ENCODE measurements at places on chromosomes 7 and 10. TPM values are rescaled to one million over a fixed set of nuclear protein-coding genes. Genes with fewer than 3 reads are reported as not detected.

DNA sequence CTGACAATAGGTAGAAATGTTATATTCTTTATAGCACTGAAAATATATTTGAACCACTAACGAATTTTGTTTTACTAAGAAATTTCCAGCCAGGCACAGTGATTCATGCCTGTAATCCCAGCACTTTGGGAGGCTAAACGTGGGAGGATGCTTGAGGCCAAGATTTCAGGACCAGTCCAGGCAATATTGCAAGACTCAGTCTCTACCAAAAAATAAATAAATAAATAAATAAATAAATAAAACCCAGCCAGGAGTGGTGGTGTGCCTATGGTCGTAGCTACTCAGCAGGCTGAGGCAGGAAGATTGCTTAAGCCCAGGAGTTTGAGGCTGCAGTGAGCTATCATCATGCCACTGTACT is 39.8 kb downstream of the PIP4K2A start:
- DNase-seq: peak; percentile 31

DNA sequence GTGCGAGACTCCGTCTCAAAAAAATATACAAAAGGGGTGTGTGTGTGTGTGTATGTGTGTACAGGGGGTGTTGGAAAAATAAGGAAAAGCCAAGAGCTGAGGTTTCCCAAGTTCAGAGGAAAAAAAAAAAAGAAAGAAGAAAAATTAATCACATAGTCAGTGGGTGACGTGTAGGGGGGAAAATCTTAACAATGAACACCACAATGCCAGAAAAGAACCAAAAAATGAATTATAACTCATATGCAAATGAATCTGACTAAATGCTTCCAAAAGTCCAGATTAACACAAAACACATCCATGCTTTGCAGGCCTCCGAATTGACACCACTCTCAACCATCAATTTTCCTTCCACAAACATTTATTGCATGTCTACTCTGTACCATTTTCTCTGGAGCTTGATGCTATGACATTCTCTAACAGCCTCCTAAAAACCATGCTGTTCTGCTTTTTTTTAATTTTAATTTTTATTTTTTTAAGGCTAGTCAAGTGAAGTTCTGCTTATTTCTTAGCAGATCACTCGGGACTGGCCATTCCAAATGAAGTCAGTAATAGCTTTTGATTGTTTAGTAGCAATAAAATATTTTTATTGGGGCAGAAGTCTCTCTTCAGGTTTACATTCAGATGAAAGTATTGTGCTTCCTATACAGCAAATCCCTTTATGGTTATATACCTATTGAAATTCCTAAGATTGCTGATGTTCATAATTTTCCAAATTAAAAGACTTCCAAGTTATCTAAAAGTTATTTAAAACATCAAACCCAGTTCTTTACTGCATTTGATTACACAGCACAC is 133.8 kb downstream of the CNOT4 start:
- DNase-seq: no peak

GRCh38 chr10:86340176-86340990 is 26.2 kb downstream of the GRID1 start:
- DNase-seq: no peak

GRCh38 chr10:73743327-73743904 is 756 bp upstream of the SEC24C start:
- DNase-seq: no peak

DNA sequence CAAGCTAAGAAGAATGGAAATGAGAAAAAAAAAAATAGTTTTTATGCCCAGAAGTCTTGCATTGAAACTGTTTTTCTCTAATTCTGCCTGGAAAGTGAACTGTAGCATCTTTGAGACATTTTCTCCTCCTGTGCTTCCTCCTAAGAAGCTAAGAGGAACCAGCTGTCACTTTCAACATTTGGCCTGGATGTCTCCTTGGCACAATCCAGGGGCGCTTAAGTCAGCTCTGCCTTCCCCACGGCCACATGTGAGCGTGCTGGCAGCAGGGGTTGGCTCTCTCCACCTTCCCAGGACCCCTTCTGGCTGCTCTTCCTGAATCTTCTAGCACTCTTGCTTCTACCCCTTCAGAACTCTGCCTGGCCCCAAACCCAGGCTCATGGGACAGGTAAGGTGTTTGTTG is 289.6 kb upstream of the ADARB2 start:
- no peak for DNase-seq

- no peak for DNase-seq
These were observed 99.1 kb downstream of the UNCX start for GRCh38 chr7:1331561-1332467.

- DNase-seq: no peak
These were observed 87.4 kb downstream of the CDH23 start for GRCh38 chr10:71483885-71484751.

DNA sequence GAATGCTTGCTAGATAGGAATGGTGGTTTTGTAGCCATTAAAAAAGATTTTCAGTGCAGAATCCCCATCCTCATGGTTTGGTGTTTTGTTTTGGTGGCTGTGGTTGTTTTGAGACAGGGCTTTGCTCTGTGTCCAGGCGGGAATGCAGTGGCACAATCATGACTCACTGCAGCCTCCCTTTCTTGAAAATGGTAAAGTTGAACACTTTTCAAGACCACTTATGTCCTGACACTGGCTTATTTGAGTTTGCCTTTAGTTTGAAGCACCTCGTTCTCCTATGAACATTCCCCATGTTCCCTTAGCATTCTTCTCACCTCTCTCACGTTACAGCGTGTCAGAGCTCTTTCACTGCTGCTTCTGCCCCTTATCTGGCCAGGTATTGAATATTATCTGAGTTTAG is 140.1 kb downstream of the LRRC4 start:
- peak; percentile 35 for DNase-seq

GRCh38 chr10:78264361-78264760 is 230.7 kb downstream of the RPS24 start:
- no peak for DNase-seq

- DNase-seq: no peak
These were observed 171.0 kb downstream of the SEM1 start for GRCh38 chr7:96538632-96539031.

DNA sequence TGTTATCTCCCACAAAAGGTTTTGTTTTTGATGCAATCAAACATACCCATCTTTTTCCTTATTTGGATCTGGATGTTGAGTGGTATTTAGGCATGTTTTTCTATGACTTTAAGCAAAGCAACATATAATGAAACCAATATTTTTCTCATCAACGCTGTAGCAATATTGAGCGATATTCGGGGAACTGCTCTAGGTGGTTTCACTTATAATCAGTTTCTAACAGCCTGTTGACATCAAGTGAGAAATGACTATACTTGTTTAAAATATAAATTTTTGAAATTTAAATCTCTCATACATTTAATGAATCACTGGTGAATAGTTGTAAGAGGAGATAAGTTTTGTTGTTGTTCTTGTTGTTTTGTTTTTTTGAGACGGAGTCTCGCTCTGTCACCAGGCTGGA is 52.8 kb upstream of the CCAR1 start:
- no peak for DNase-seq

- DNase-seq: no peak
These were observed 496.8 kb upstream of the AKR1E2 start for GRCh38 chr10:4329225-4329624.

DNA sequence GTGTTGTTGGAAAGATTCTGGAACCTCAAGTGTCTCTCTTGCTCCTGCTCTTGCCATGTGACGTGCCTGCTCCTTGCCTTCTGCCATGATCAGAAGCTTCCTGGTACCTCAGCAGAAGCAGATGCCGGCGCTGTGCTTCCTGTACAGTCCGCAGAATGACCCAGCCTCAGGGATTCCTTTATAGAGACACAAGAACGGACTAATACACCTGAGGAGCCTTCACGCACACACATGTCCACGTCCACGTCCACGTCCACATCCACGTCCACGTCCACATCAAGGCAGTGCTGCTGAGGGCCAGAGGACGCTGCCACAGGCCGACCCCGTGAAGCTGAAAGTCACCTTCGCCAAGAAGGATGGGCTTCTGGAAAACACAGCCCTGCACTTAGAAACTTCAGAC is 190.1 kb downstream of the MAD1L1 start:
- no peak for DNase-seq

- peak; percentile 32 for DNase-seq
These were observed 36.5 kb downstream of the IFIT5 start for GRCh38 chr10:89450901-89451300.

- DNase-seq: no peak
These were observed 52.2 kb downstream of the DYNC2I1 start for GRCh38 chr7:158908552-158908951.

GRCh38 chr7:105806592-105807447 is 69.6 kb downstream of the ATXN7L1 start:
- DNase-seq: peak; percentile 65

GRCh38 chr10:77648472-77648871 is 10.9 kb upstream of the KCNMA1 start:
- no peak for DNase-seq

DNA sequence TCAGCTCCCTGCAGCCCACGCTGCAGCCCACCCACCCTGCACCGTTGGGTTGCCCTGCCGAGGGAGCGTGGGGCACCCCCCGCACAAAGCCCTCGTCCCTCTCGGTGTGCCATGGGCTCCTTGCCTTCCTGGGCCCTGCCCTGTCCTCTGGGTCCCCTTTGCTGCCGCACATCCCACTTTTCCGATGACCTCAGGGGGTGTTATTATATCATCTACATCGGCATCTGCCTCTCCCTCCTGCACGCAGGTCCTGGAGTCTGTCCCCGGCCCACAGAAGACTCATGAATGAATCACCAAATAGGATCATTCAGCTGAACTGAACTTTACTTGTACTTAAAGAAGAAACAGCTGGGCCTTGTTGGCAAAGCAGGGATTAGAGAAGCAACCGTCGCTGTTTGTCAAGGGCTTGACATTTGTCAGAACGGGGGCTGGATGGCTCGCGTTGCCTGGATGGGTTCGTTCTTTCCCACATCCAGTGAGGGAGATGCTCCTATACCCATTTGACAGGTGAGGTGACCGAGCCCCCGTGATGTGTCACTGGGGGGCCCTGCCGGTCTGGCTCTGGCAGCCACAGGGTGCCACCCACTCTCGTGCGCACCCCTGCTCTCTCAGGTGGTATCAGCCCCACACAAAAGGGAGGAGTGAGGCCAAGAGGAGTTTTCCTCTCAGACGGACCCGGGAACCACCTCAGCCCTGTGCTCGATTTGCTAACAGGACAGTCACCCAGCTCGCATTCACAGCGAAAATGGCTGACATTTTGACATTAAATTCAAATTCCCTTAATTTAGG is 58.6 kb upstream of the EBF3 start:
- DNase-seq: no peak

DNA sequence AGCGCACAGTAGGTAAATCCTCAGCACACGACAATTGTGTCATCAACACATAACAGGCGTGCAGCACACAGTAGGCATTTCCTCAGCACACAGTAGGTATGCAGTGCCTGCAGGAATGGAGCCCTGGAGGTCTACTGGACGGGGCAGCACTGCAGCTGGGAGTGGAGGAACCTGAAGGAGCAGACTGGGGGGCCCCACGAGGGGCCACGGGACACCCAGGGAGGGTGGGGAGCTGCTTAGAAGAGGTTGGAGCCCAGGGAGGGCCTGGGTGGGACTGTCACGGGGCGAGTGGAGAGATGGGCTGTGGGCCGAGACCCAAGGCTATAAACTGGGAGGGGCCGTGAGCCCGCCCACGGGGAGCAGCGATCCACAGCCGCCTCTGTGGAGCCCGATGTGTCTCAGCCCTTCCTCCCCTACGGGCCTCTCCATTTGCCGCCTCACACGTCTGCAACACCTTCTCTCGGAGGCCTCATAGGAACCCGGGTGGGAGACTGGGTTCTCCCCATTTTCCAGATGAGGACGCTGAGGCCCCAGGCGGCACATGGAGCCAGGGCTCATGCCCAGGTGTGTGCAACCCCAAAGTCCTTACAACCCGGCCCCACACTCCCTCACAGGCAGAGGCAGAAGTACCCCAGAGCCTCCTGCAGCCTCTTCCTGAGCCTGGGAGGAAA is 101.5 kb downstream of the MICALL2 start:
- DNase-seq: no peak

GRCh38 chr7:105426606-105427146 is 38.0 kb upstream of the SRPK2 start:
- DNase-seq: no peak

DNA sequence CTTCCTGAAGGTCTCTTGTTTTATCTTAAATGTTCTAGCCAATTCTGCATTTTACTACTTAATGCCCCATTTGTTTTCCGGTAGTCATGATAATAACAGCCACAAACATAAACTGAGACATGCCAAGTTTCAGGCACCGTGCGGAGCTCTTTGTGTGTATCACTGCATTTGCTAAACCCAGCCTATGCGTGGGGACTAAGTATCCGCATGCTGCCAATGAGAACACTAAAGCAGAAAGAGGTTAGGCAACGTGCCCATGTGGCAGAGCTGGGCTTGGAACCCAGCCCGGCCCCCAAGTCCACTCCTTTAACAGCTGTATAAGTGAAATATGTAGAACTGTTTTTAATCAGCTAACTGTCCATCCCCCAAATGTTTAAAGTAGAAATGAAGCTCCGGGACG is 54.1 kb downstream of the SLIT1 start:
- DNase-seq: peak; percentile 6

DNA sequence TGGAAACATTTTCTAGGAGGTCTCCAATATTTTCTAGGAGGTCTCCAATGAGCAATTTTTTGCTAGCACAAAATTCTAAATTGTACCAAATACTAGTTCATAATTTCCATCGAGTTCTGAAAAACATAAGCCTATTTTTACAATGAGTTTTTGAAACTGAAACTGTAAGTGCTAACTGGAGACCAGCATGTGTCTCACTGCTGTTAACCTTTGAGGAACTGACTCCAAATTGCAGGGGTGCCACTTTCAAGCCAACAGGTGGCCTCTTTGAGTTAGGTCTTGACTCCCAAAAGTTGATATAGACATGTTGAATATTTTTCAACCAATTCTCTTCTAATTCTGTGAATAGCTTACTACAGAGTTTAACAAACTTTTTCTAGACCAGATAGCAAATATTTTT is 58.8 kb downstream of the CAV1 start:
- peak; percentile 33 for DNase-seq

DNA sequence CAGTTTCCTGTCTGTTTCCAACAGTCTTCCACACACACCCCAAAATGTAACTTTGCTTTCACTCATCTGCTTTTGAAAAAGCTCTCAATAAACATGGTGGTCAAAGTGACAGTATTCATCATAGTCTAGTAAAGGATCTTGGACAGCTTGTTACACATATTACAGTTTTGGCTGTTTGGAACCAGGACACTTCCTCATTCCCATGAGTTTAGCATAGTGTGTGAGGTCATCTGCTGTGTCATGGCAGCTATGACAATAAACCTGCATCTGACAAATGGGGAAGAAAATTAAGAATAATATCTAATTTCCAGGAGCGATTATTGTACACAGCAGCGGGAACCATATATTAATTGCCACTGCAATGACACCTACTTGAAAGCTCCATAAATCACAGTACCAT is 184.3 kb upstream of the SLC26A5 start:
- no peak for DNase-seq

Gene FBXW4
- 31.6 TPM for total RNA-seq

Gene GUSB
- total RNA-seq: 13.0 TPM

Gene GIMAP4
- total RNA-seq: not detected

Gene TMEM229A
- total RNA-seq: not detected

Gene GIMAP7
- total RNA-seq: not detected

Gene ADCYAP1R1
- not detected for total RNA-seq

Gene DDIT4
- total RNA-seq: 325 TPM

Gene PDE6C
- not detected for total RNA-seq

Gene NCF1
- not detected for total RNA-seq

Gene GPR141
- 0.32 TPM for total RNA-seq

Gene SAP25
- total RNA-seq: 0.32 TPM

Gene NPC1L1
- not detected for total RNA-seq

Measured in fibroblast of villous mesenchyme (primary cell).